ENCODE measurements at places on chromosomes 6 and 20. TPM values are rescaled to one million over a fixed set of nuclear protein-coding genes. Genes with fewer than 3 reads are reported as not detected.

GRCh38 chr20:50198180-50198666 is 7.6 kb downstream of the CEBPB start:
- DNase-seq = no peak

PCK1 gene
- total RNA-seq = not detected

HMGCLL1 gene
- not detected for total RNA-seq

DNA sequence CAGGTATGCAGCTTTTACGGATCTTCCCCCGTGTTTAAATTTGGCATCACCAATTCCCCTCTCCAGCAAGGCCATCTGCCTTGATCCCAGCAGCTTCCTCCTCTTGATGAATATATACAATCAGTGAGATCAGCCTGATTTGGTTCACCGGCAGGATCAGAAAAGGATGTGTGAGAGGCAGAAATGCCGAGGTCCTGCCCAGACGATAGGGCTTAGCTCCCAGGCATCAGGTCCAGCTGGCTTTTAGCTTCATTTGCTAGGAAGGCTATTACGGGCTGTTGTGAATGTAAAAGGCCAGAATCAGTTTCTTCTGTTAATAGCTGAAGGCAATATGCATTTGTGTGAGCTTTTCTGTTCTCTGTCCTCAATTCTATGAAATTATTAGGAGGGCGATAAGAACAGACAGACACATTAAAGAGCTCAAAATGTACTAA is 372.8 kb downstream of the BTBD9 start:
- no peak for DNase-seq

DNA sequence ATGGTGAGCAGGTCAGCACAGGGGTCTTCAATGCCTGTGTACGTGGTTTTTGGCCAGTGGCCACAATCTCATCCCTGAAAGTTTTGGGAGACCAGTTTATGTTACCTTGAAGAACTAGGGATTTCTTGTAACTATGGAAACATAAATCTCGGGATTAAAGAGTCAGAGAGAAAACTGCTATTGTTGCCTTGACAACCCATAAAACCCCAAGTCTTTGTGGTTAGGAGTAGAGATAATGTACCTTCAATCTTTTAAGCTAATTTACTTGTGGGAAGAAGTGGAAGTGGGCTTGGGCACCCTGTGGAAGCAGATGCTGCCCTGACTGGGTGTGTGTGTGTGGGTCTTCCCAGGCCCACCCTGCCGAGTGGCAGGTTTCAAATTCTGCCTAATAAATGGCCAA is 46.1 kb upstream of the ZNF831 start:
- DNase-seq = no peak

GRCh38 chr20:60935971-60936370 is 316.1 kb upstream of the CDH4 start:
- no peak for DNase-seq

DNA sequence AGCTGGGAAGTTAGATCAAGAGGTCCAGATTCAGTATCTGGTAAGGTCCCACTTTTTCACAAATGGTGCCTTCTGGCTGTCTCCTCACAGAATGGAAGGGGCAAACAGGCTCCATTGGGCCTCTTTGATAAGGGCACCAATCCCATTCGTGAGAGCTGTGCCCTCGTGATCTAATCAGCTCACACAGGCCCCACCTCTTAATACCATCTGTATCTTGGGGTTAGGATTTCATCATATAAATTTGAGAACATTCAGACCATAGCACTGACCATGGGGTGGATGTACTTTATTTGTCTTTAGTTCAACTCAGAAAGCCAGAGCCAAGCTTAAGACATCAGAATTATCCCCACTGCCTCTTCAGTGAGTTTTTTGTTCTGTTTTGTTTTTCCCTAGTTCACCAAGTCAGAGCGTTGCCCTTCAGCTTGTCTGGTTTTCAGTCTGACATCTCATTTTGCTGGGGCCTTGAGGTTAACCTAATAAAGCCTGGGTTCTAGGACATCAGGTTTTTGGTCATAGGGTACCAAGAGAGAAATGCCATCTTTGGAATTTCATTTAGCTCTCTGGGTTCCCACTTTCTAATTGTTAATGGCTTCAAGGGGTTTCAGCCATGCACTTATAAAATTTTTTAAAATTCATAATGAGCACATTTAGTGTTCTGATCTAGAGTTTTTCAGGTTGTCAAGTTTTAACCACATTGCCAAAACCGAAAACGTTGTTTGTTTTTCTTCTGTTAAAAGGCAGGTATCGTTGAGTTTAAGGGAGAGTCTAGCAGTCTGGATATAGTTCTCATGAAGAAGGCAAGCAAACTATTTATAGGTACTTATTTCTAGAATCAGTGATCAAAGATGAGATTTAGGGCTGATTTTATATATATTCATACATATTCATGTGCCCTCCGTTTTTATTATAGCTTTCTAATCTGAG is 19.0 kb downstream of the SENP6 start:
- DNase-seq = no peak

DNA sequence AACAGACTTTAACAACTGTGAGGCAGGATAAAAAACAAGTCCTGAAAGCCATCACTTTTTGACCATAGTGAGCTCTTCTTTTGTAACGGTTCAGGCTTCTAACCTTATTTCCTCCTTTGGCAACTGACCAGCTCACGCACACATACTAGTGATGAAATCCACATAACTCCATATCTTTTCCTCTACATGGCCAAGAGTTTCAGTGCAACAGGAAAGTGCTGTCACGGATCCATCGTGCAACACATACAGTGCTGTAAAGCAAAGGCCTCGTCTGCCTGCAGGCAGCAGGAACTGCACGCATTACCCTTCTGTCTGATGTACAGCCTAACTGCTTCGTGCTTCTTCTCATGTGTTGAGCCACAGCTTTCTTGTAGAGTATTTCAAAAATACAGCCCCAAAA is 108.5 kb downstream of the EPM2A start:
- no peak for DNase-seq

DNA sequence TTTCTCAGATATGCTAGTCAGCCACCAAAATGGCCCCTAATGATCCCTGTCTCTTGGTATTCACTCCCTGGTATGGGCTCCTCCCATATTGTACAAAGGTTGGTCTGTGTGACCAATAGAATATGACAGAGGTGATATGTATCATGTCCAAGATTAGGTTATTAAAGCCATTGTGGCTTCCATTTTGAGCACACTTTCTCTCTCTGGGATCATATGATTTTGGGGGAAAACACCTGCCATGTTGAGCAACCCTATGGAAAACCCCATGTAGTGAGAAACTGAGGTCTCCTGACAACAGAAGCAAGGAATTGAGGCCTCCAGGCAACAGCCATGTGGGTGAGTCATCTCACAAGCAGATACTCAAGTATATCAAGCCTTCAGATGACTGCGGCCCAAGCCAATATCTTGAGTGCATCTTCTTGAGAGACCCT is 7.1 kb upstream of the ZNF318 start:
- DNase-seq = no peak

DNA sequence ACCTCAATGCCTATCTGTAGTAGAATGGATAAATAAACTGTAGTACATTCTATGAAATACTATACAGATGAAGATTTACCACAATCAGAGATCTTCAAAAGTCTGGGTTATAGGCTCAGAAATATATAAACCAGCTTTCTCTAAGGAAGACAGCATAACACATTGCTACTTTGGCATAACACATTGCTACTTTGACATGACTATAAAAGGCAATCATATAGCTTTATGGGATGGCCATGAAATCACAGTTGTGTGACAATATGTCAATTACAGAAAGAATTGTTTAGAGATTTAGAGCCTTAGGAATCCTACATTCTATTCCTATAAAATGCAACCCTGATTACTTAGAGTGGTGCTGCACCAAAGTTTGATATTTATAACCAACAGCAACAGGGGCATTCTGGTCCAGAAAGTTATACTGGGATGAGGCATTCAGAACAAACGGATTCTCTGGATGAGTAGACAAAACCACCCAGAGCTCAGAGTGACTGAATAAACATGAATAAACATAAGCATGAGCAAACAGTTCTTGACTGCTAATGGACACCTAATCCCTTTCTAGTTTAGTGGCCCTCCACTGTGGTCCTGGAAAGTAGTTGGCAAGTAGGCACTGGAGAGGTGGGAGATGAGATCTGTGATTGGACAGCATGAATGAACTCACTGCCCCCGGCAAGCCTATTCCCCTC is 12.0 kb downstream of the TTI1 start:
- no peak for DNase-seq

DNA sequence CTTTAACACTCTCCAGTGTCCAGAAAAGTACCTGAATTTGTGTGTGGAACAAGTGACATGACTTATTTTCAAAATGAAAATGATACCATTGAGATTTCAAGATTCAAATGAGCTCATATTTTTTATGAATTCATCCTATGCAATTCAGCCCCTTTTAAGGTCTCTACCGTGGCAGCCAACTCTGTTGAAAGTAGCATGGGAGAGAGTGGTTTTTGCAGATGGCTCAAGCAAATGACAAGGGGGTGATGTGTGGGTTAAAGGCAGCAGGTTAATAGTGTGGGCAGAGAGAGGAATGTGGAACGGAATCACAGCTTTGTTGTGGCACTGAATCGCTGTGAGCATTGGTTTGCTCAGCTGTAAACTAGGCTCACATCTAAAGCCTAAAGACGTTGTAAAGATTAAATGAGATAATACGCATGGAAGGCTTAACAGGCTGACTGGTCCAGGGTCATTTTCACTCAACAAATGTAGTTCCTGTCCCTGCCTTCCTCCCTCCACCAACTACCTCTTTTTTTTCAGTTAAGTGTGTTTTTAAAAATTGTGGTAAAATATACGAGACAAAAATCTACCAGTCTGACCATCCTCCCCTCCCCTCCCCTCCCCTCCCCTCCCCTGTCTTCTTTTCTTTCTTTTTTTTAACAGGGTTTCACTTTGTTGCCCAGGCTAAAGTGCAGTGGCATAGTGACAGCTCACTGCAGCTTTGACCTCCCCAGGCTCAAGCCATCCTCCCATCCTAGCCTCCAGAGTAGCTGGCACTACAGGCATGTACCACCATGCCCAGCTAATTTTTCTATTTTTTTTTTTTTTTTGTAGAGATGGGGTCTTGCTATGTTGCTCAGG is 114.7 kb upstream of the ZNF217 start:
- DNase-seq = no peak

DNA sequence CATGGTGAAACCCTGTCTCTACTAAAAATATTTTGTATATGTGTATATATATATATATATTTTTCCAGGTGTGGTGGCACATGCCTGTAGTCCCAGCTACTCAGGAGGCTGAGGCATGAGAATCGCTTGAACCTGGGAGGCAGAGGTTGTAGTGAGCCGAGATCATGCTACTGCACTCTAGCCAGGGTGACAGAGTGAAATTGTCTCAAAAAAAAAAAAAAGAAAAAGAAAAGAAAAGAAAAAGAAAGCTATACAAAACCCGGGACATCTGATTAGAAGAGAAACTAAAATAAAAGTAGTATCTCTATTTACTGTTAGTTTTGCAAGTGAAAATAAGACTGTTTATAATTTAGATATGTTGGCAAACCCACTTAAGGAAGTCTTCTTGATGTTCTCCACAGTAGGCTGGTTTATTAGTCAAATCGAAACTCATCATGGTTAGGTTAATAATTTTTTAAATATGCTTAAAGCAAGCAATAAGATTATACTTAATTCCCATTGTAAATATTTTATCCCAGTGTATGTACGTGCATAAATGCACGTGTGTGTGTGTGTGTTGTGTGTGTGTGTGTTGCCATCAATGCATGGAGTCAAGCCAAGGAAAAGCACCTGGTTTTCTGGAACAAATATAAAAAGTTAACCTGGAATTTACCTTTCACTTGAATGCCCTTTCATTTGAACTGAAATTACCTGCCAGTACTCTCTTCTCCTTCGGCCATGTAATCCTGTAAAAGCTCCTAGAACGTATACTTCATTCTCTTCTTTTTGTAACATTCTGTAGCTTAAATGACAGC is 7.1 kb downstream of the VNN2 start:
- DNase-seq = no peak

- no peak for DNase-seq
These were observed 31.8 kb downstream of the MDN1 start for GRCh38 chr6:89787660-89788328.

- DNase-seq = no peak
These were observed 4.0 kb upstream of the CNKSR3 start for GRCh38 chr6:154514481-154514880.

- no peak for DNase-seq
These were observed 254.2 kb upstream of the HSF2 start for GRCh38 chr6:122145246-122145645.

HUS1B gene
- 0.99 TPM for total RNA-seq

All from glomerular endothelial cell (primary cell).